ENCODE measurements at places on chromosomes 4 and X. TPM values are rescaled to one million over a fixed set of nuclear protein-coding genes. Genes with fewer than 3 reads are reported as not detected.

The SMAD1 gene
- total RNA-seq, result 93.5 TPM

The UTP3 gene
- total RNA-seq, result 32.8 TPM

The UGT2A2 gene
- not detected for total RNA-seq

The NUDT11 gene
- 3.9 TPM for total RNA-seq

The RAP1GDS1 gene
- total RNA-seq, result 54.0 TPM

The ETFDH gene
- total RNA-seq, result 22.3 TPM

The STARD8 gene
- total RNA-seq, result 14.8 TPM

All from endothelial cell of umbilical vein (primary cell).